ENCODE measurements at places on chromosomes 2 and 18. TPM values are rescaled to one million over a fixed set of nuclear protein-coding genes. Genes with fewer than 3 reads are reported as not detected.

DNA sequence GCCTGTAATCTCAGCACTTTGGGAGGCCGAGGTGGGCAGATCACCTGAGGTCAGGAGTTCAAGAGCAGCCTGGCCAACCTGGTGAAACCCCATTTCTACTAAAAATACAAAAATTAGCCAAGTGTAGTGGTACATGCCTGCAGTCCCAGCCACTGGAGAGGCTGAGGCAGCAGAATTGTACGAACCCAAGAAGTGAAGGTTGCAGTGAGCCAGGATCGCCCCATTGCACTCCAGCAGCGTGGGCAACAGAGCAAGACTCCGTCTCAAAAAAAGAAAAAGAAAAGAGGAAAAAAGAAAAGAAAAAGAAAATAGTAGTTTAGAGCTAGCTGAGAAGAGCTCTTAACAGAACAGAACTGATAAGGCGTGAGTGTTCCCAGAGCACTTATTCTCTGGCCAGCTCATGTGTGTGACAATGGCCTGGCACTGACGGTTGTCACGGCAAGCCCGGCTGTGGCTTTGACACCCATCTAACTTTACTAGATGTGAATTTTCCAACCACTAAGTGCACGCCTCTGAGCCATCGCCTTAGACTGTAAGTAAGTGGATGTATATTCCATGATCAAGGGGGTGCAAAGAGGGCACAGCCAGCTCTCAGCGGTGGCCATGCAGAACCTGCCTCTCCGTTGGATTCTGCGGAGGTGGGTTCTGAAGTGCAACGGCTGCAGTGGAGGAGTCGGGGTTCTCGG lies 80.0 kb downstream of the ZNF516 start:
- DNase-seq, result no peak

GRCh38 chr2:228703152-228703551 lies 521.7 kb upstream of the SPHKAP start:
- DNase-seq, result no peak

DNA sequence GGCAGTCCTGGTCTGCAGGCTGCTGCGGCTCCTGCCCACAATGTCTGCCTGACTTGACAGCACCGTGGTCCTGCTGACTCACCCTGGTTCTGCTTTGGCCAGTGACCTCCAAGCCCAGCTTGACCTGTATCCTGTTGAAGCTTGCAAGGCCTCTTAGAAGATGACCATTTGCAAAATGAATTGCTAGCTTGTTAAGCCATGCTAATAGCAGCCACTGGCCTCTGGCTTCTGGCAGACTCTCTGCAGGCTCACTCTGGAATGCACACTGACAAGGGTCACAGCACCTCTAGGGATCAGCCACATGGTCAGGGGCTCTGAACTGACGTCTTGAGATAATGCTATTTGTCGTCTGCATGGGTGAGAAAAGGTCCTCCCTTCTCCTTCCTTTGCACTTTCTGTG lies 25.9 kb downstream of the CNGA3 start:
- no peak for DNase-seq

DNA sequence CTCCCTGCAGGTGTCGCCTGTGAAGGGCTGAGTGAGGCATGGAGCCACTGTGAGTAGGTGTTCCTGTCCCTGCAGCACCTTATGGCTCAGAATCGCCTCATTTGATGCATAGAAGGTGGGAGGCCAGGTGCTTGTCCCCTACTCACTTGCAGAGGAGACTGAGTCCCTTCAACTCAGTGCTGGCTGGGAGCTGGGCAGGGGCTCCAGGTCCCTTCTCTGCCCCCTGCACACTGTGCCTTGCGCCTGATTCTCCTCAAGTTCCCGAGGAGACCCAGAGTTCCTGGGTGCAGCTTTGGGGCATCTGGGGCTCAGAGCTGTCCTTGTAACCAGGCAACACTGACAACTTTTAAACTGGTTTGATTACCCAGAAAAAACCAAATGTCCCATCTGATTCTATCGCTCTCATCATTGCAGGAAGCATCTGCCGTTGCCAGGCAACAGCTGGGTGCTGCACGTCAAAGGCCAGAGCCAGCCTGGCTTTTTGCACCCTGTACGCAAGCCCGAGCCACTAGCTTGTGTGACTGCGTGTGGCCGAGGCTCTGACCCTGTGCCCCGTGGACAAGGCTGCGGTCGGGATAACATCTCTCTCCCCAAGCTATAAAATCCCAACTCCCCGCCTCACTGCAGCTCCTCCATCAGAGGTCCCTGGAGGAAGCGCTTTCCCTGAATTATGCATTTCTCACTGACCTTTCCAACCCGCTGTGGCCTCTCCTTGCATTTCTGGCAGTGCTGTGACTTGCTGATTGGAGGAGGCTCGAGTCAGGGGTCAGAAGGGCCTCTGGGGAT lies 130.8 kb upstream of the HDAC4 start:
- DNase-seq, result no peak

GRCh38 chr2:109144721-109145120 lies 15.7 kb downstream of the SH3RF3 start:
- DNase-seq, result no peak

DNA sequence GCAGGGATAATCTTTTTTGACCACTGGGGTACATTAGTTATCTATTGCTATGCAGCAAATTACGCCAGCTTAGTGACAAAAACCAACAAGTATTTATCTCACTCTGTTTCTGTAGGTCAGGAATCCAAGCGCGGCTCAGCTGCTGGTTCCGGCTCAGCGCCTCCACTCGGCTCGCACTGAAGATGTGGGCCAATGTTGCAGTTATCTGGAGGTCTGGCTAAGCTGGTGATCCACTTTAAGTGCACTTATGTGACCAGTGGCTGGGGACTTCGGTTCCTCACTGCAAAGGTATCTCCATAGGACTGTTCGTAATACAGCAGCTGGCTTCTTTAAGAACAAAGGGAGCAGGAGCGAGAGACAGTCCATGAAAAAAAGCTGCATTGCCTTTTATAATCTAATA lies 591.9 kb downstream of the TMEM182 start:
- no peak for DNase-seq

DNA sequence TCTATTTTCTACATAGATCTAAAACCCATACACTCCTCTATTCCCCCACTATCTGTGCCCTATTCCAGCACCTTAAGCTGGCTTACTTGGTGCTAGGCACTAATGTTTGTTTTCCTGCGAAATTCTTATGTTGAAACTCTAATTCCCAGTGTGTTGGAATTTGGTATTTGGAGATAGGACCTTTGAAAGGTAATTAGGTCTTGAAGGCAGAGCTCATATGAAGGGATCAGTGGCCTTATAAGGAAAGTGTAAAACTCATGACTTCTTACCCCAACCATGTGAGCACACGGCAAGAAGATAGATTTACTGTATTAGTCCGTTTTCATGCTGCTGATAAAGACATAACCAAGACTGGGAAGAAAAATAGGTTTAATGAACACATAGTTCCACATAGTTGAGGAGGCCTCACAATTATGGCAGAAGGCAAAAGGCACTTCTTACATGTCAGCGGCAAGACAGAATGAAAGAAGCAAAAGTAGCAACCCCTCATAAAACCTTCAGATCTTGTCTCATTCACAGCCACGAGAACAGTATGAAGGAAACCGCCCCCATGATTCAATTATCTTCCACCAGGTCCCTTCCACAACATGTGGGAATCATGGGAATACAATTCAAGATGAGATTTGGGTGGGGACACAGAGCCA lies 10.5 kb upstream of the LRATD1 start:
- DNase-seq, result no peak

DNA sequence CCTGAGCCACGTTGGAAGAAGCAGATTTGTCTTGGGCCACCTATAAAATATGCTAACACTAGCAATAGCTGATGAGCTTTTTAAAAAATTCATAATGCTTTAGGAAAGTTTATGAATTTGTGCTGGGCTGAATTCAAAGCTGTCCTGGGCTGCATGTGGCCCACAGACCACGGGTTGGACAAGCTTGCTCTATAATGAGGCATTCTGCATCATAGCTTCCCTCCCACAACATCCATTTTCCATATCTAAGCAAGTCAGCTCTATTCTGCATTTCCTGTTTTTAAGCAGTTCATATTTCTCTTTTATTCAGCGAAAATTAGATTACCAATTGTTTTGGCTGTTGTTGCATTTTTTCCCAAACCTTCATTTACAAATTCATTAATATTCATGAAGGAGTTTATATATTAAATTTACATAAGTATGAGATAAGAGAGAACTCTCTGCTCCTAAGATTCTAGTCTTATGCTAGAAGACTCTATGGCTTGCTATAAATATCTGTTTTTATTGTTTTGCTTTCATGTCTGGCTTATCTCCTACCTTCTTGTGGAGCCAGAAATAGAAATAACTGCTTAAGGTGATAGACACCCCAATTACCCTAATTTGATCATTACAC lies 114.5 kb upstream of the HNRNPA3 start:
- no peak for DNase-seq

GRCh38 chr18:79973517-79973916 lies 9.1 kb downstream of the HSBP1L1 start:
- DNase-seq, result no peak

- DNase-seq, result no peak
These were observed 211.0 kb downstream of the TGIF1 start for GRCh38 chr18:3660739-3661515.

GRCh38 chr18:74994502-74995418 lies 214.2 kb downstream of the PTGR3 start:
- no peak for DNase-seq

DNA sequence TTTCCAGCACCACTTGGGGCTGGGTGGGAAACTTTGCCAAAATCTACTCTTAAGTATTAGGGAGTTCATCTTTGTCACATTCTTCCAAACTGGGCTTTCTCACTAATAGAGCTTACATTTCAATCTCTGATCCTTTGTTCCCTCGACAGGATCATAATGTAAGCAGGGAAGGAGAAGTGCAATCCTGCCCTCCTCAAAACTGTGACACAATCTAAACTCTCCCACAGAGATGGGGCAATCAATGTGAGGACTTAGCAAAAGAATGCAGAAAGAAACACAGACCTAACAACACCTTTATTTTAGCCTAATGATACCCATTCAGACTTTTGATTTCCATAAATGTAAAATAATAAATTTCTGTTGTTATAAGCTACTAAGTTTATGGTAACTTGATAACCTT lies 40.8 kb downstream of the DSEL start:
- no peak for DNase-seq

GRCh38 chr2:8447610-8448221 lies 234.1 kb upstream of the ID2 start:
- DNase-seq, result no peak

GRCh38 chr18:49123431-49123830 lies 172.7 kb upstream of the SMAD7 start:
- no peak for DNase-seq

DNA sequence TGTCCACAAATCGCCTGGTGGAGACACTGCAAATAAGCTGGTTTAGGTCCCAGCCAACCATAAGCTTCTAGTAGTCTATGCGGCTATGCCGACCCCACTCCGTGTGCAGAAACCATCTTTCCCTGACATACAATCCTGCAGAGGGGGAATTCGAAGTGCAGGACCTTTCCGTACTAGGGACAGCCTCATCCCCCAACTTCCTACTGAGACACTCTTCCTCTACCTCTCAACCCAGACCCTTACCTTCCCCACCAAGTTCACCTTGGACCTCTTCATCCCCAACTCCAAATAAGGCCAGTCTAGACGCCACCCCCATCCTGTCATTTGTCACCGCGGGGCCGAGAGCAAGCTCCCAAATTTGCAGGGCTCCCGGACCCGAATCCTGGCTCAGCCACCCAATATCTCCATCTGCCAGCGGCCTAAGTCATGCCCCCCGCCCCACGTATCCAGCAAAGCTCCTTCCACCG lies 496 bp downstream of the SUCLG1 start:
- no peak for DNase-seq

GRCh38 chr2:19238440-19239060 lies 119.9 kb downstream of the OSR1 start:
- DNase-seq, result no peak

GPBAR1 gene
- total RNA-seq, result 1.00 TPM

ALKAL2 gene
- 57.1 TPM for total RNA-seq

TTN gene
- 1.2 TPM for total RNA-seq

FBLN7 gene
- total RNA-seq, result 0.18 TPM

GPAT2 gene
- total RNA-seq, result 3.3 TPM

UGT1A7 gene
- total RNA-seq, result not detected

Data from ovary (tissue), 10 donors.